ENCODE measurements at places on chromosomes 11 and 22. TPM values are rescaled to one million over a fixed set of nuclear protein-coding genes. Genes with fewer than 3 reads are reported as not detected.

DNA sequence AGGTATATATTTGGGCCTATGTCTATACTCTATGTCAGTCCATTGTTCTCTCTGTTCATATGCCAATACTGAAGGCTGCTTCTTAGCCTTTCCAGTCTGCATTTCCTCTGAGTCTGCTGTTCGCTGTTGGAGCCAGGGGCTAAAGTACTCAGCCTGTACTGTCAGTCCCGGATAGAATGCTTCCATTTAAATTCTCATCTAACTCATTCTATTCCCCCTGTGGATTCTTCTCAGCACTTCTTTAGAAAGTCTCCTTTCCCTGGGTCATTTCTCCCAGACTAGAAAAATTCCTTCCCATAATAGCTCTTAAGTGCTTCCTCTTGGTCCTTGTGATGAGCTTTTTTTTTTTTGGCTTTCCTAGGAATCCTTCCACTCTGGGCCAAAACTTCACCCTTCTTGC lies 293.1 kb downstream of the KIRREL3 start:
- H3K36me3 ChIP-seq = no peaks in the 10 kb centered on the region
- DNase-seq = no peak
- H3K4me3 ChIP-seq = no peak overlapping the region
- H3K27ac ChIP-seq = no peak overlapping the region
- peaks cover 12% of the 10 kb centered on the region for H3K4me1 ChIP-seq
- peaks cover 43% of the 10 kb centered on the region for H3K27me3 ChIP-seq

CCDC116 gene
- polyA plus RNA-seq = 1.2 TPM

GRCh38 chr11:126833065-126833464 lies 167.5 kb downstream of the KIRREL3 start:
- no peak for DNase-seq
- H3K27me3 ChIP-seq = peaks cover 12% of the 10 kb centered on the region

CALCA gene
- 1.1 TPM for polyA plus RNA-seq

Data from heart right ventricle (tissue), 16 donors.